ENCODE measurements at places on chromosomes 13 and 19.

DNA sequence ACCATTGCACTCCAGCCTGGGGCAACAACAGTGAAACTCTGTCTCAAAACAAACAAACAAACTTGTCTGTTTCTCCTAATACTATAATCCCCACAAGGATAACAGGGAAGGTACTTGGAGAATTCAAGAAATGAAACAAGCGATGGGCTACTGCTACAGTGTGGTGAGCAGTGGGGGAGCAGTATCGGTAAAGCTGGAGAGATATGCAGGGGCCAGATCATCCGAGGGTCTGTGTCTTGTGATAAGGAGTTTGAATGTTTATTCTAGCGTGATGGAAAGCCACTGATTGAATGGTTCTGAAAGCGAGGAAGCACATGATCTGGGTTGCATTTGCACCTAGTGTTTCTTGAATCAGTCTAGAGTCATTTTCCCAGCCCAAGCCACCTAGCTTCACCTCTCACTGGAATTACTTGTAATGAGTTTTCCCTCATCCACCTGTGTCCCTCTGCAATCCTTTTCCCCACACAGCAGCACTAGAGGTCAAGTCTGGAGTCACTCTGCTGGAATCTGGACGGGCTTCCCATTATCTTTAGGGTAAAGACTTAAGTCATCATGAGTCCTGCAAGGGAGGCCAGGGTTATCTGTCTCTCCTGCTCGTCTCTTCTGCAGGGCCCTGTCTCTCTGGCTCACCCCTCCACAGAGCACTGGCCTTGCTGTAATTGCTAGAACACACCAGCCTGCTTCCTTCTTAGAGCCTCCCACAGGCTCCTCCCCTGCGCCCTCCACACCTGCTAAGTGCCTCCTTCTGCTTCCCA is 162.3 kb downstream of the KLF5 start:
- DNase-seq: no peak

DNA sequence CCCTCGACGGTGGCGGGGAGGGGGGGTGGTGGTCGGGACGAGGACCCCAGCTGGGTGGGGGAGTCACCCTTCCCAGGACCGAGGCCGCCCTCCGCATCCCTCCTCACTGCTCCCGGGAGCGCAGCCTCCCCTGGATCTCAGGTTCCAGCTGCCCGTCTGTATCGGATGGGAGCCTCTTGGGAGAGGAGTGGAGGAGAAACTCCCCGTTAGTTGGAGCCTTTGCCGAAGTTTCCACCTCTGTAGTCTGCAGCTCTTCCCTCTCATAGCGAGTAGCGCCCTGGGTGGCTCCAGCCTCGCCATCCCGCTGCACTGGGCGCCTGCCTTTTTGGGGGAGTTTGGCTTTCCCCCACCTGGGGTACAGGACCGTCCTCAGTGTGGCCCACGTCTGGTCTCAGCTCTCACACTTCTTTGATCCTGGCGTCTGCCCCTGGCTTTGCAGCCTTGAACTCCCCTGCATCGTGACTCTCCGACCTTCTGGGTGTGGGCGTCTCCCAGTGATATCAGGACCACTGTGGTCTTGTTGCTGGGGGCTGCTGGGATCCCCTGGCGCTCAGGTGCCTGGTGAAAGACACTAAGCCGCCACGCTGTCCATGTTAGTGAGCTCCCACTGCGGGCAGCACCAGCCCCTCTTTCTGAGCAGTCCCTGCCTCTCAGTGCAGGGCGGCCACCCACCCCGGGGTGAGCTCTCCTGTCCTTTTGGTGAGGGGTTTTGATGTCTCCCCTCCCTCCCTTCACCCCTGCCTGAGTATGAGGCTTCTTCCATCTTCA is 1.1 kb downstream of the CNOT3 start:
- DNase-seq: no peak

GRCh38 chr19:17836530-17836929 is 11.3 kb downstream of the JAK3 start:
- no peak for DNase-seq

DNA sequence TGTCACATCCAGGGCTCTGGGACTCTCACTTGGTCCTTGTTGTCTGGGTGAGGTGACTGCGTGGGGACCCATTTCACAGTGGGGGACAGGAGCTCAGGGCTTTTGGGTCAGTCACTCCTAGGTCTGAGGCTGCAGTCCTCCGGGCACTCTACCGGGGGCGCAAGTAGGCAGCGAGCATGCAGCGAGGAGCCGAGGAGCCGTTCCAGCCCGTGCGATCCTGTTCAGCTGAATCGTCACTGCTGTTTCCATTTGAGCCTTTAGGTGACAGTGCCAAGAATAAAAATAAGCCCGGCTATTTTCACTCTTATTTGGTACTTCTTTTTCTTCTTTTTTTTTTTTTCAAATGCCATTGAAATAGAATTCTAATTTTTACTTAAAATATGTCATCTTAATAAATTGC is 126.5 kb downstream of the ZNF536 start:
- no peak for DNase-seq

- DNase-seq: no peak
Measured at GRCh38 chr19:39543477-39543857, 3.5 kb upstream of the EID2 start.

DNA sequence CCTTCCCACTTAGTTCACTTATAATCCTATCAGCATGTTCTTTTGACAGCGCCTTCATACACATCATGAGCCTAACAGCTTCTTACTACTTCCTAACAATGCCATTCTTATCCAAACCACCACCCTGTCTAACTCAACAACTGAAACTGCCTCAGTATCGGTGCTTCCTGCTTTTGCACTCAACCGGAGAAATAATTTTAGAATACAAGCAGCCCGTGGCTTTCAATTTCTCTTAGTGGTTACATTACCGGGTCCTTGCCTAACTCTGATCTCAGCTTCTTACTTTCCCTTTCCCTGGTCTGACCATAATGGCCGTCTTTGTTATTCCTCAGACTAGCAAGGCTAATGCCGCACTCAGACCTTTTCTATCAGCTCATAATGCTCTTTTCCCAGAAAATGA is 17.0 kb downstream of the ZFP82 start:
- no peak for DNase-seq

- DNase-seq: no peak
Measured at GRCh38 chr19:7622933-7623685, 6.2 kb downstream of the XAB2 start.

GRCh38 chr13:36493046-36493445 is 60.8 kb downstream of the CCNA1 start:
- DNase-seq: no peak

DNA sequence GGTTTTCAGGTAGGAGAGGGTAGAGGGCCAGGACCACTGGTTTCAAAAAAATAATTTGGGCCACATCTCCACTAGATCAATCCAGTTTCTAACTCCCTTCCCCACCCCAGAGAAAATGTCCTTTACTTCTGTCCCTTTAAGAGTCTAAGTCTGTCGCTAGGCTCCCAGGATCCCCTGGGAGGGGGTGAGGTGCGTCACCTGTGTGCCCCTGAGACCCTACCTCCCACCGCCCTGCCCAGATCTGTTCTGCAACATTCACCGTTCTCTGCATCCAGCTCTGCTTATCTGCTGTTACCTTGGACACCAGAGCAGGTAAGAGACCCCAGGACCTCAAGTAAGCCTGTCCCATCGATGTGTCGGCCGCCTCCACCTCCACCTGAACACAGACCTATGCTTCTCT is at the start of gene GFY:
Gene GFY, plus strand, starts transcription at position 211 of the 400 bp plus-strand sequence. CDS start 1,043 bp downstream, outside the sequence.
- DNase-seq: no peak

DNA sequence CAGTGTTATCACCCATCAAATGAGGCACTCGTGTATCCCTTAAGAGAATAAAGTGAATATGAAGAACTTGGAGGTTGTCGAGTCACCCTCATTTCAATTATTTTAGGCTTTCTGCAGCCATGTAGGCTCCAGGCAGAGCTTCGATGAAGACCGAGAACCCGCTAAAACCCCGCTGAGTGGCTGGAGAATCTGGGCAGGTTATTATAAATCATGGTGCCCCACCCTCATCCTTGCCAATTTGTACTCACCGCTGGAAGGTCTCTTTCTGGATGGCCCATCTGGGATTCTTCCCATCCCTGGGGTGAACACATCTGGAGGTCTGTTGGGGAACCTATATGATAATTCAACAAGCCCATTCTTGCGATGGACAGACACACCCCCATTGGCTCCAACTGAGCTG is 190.8 kb downstream of the ZNF536 start:
- DNase-seq: no peak

GRCh38 chr13:40433577-40433976 is 232.9 kb downstream of the FOXO1 start:
- no peak for DNase-seq
